ENCODE measurements at places on chromosomes 13 and 19. TPM values are rescaled to one million over a fixed set of nuclear protein-coding genes. Genes with fewer than 3 reads are reported as not detected.
A peak's percentile ranks its signal among the peaks of the same experiment; 100 is the strongest.

DNA sequence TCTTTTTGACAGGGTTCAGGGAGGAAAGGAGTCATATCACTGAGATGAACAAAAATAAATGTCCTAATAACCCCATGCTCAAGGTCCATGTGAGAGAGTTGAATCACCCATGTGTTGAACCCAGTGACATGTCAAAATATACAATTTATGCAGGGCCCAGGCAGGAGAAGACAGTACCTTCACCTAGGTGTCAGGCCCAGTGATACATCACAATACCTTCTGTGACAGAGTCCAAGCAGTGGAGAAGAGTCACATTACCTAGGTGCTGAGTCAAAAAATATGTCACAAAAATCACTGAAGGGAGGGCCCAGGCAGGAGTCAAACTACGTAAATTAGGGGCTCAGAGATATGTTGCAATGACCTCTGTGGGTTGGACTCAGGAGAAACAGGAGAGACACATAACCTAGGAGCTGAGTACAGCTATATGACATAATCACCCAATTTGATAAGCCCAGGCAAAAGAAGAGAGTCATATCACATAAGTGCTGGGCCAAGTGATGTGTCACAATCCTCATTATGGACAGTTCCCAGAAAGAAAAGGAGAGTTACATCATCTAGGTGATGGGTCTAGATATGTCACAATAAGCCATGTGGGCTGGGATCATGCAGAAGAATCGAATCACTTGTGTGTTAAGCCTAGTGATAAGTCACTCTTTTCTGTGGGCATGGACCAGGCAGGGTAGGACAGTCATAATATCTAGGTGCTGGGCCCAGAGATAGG is 13.8 kb upstream of the ZNF724 start:
- H3K36me3 ChIP-seq, result peaks cover 13% of the 10 kb centered on the region
- H3K27me3 ChIP-seq, result no peaks in the 10 kb centered on the region
- H3K4me1 ChIP-seq, result no peaks in the 10 kb centered on the region

DNA sequence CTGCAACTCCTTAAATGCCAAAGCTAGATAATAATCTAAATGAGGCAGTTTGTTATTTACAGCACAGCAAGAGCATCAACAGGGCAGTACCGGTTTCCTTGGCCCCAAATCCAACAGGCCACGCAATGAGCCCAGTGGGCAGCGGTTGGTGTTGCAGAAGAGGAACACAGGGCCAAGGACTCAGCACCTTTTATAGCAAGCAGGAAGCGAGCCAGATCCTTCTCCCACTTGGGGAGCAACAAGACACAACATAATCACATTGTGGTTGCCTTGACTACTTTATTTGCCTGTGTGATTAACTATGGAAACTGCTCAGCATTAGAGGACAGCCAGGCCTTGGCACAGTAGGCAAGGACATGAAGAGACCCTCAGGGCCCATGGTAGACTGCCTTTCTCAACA is 67.1 kb upstream of the HTR2A start:
- no peak overlapping the region for H3K4me3 ChIP-seq
- no peaks in the 10 kb centered on the region for H3K36me3 ChIP-seq
- H3K27ac ChIP-seq, result no peak overlapping the region
- H3K27me3 ChIP-seq, result no peaks in the 10 kb centered on the region
- DNase-seq, result no peak
- H3K4me1 ChIP-seq, result no peaks in the 10 kb centered on the region

DNA sequence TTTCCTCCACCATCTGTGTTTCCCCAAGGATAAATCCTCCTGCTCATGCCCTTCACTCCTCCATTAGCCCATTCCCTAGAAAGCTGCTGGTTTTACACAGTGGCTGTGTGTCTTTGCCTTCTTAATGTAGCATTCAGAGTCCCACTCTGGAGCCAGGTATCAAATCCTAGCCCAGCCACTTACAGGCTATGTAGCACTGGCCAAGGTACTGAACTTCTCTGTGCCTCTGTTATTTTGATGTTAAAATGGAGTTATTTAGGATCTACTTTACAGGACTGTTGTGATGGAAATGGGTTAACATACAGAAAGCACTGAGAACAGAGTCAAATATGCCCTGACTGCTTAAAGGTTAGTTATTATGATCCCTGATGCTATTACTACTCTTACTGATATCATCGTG is 1.5 kb upstream of the ZSCAN4 start:
- H3K4me1 ChIP-seq, result no peaks in the 10 kb centered on the region
- H3K27ac ChIP-seq, result no peak overlapping the region
- no peak for DNase-seq
- H3K27me3 ChIP-seq, result no peaks in the 10 kb centered on the region
- H3K4me3 ChIP-seq, result no peak overlapping the region

- H3K27ac ChIP-seq, result peak overlapping the region; percentile 52
- no peaks in the 10 kb centered on the region for H3K36me3 ChIP-seq
- no peak overlapping the region for H3K4me3 ChIP-seq
- H3K27me3 ChIP-seq, result no peaks in the 10 kb centered on the region
- peaks cover 7% of the 10 kb centered on the region for H3K4me1 ChIP-seq
Observed at GRCh38 chr13:105627270-105627669, 908.2 kb downstream of the EFNB2 start.

GRCh38 chr13:44566601-44567000 is 9.5 kb downstream of the TSC22D1 start:
- no peaks in the 10 kb centered on the region for H3K4me1 ChIP-seq
- no peaks in the 10 kb centered on the region for H3K27me3 ChIP-seq
- DNase-seq, result no peak
- no peak overlapping the region for H3K27ac ChIP-seq

DNA sequence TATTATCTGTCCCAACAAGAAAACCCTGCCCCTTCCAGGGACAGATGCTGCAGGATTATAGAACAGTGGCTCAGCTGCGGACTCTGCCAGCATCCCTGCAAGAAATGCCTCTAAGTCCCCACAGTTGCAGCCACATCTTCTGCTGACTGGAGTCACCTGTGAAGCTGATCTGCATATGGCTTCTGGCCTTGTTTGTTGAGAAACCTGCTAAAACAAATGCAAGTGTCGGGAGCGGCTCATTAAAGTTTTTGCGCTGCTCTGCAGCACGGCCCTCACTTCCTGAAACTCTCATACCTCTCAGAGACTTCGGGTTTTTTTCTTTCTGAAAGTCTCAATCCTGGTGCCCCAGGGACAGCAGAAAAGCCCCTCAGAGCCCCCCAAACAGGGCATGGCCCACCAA is 725.0 kb downstream of the UQCRFS1 start:
- H3K27ac ChIP-seq, result no peak overlapping the region
- DNase-seq, result no peak
- H3K4me3 ChIP-seq, result no peak overlapping the region
- H3K27me3 ChIP-seq, result no peaks in the 10 kb centered on the region
- H3K4me1 ChIP-seq, result no peaks in the 10 kb centered on the region

DNA sequence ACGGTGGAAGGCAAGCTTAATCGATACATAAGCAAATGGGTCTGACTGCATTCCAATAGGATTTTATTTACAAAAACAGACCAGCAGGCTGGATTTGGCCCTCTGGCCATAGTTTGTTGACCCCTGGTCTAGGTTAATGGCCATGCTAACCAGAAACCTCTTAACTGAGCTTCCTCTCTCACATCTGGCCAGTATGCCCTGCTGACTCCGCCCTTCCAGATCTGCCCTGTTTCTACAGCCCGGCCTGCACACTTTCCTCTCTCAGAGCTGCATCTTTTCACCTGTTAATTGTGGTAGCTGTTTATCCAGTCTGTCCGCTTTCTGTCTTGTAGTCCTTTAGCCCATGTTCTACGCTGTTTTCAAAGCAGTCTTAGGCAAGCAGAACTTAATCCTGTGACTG is 25.6 kb downstream of the EDNRB start:
- no peaks in the 10 kb centered on the region for H3K4me1 ChIP-seq
- no peaks in the 10 kb centered on the region for H3K36me3 ChIP-seq
- no peaks in the 10 kb centered on the region for H3K27me3 ChIP-seq

- no peak for DNase-seq
- H3K36me3 ChIP-seq, result no peaks in the 10 kb centered on the region
- no peak overlapping the region for H3K4me3 ChIP-seq
- H3K27ac ChIP-seq, result no peak overlapping the region
- no peaks in the 10 kb centered on the region for H3K4me1 ChIP-seq
Observed at GRCh38 chr13:45626731-45627374, 11.3 kb upstream of the ERICH6B start.

GRCh38 chr19:55678121-55678671 is 3.2 kb downstream of the EPN1 start:
- no peak overlapping the region for H3K27ac ChIP-seq
- H3K27me3 ChIP-seq, result no peaks in the 10 kb centered on the region
- H3K4me3 ChIP-seq, result no peak overlapping the region
- peaks cover 34% of the 10 kb centered on the region for H3K4me1 ChIP-seq
- DNase-seq, result no peak

GRCh38 chr19:12785431-12786031 is 5.8 kb upstream of the JUNB start:
- peak; percentile 9 for DNase-seq
- H3K27ac ChIP-seq, result peak overlapping the region; percentile 96
- no peaks in the 10 kb centered on the region for H3K27me3 ChIP-seq
- no peak overlapping the region for H3K4me3 ChIP-seq
- peaks cover 72% of the 10 kb centered on the region for H3K4me1 ChIP-seq

DNA sequence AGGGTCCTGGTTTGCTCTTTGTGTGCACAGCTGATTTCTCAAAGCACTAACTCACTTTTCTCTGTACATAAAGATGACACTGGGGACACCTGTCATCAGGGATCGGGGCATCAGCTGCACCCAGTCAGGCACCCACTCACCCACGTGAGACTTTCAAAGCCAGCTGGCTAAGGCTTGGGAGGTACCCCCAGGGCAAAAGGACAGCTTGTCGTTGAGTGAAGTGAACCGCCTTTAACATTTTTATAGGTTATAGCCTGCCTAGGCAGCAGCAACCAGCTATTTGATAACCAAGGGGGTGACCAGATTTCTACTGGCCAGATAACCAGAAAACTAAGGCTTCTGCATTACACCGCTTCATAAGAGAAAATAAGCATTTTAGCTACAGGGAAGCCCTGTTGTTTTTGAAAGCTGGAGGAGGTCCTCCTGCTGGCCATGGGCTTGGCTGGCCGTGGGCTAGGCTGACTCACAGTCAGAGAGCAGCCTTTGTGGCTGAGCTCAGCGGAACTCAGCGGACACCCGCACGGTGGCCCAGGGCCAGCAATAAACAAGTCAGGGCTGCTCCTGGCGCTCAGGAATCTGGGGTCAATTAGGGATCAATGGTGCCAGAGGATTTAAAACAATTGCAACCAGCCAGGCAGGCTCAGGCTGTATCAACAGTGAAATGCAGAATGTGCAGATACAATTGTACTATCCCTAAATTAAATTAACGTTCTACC is 57.1 kb downstream of the ALOX5AP start:
- peak overlapping the region; percentile 47 for H3K27ac ChIP-seq
- H3K36me3 ChIP-seq, result no peaks in the 10 kb centered on the region
- H3K27me3 ChIP-seq, result no peaks in the 10 kb centered on the region
- no peak overlapping the region for H3K4me3 ChIP-seq
- peaks cover 30% of the 10 kb centered on the region for H3K4me1 ChIP-seq

GRCh38 chr13:66139701-66140100 is 1090.4 kb downstream of the PCDH9 start:
- no peaks in the 10 kb centered on the region for H3K27me3 ChIP-seq
- H3K27ac ChIP-seq, result no peak overlapping the region
- no peaks in the 10 kb centered on the region for H3K4me1 ChIP-seq
- no peak overlapping the region for H3K4me3 ChIP-seq

- H3K27ac ChIP-seq, result no peak overlapping the region
- no peaks in the 10 kb centered on the region for H3K4me1 ChIP-seq
- H3K4me3 ChIP-seq, result no peak overlapping the region
Observed at GRCh38 chr19:6519289-6519688, 11.5 kb upstream of the TNFSF9 start.

DNA sequence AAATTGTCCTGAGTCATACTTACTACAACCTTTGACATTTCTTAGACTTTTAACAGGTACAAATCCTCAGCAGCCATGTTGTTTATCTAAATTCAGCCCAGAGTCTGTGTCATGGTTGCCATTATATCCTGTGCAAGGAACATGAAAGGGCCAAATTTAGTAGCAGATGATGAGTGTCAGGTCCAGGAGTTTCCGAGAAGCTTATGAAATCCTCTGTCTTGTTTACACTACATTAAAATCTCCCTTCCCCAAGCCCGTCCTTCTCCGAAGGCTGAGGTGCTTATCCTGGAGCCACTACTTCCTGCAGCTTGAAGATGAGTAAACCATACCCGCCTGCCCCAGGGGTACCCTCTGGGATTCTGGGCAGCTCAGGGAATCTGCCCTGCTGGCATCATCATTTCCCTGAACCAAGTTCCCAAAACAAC is 102.6 kb upstream of the SERP2 start:
- no peak for DNase-seq
- H3K27ac ChIP-seq, result peak overlapping the region; percentile 55
- H3K4me3 ChIP-seq, result no peak overlapping the region
- H3K36me3 ChIP-seq, result no peaks in the 10 kb centered on the region
- H3K27me3 ChIP-seq, result no peaks in the 10 kb centered on the region
- H3K4me1 ChIP-seq, result peaks cover 40% of the 10 kb centered on the region

- H3K36me3 ChIP-seq, result no peaks in the 10 kb centered on the region
- H3K4me1 ChIP-seq, result peaks cover 12% of the 10 kb centered on the region
- H3K27me3 ChIP-seq, result no peaks in the 10 kb centered on the region
- DNase-seq, result no peak
- H3K27ac ChIP-seq, result peak overlapping the region; percentile 37
Observed at GRCh38 chr13:44305917-44306370, 67.7 kb upstream of the SERP2 start.

GRCh38 chr19:2385053-2385721 is 25.1 kb downstream of the TMPRSS9 start:
- no peaks in the 10 kb centered on the region for H3K27me3 ChIP-seq
- H3K4me3 ChIP-seq, result no peak overlapping the region
- H3K4me1 ChIP-seq, result no peaks in the 10 kb centered on the region

- peak overlapping the region; percentile 45 for H3K27ac ChIP-seq
- peaks cover 7% of the 10 kb centered on the region for H3K4me1 ChIP-seq
- no peaks in the 10 kb centered on the region for H3K27me3 ChIP-seq
Observed at GRCh38 chr19:5893907-5894703, 9.5 kb downstream of the NDUFA11 start.

GRCh38 chr19:13231663-13232062 is 81.5 kb downstream of the IER2 start:
- no peak overlapping the region for H3K4me3 ChIP-seq
- no peaks in the 10 kb centered on the region for H3K36me3 ChIP-seq
- no peak overlapping the region for H3K27ac ChIP-seq

DNA sequence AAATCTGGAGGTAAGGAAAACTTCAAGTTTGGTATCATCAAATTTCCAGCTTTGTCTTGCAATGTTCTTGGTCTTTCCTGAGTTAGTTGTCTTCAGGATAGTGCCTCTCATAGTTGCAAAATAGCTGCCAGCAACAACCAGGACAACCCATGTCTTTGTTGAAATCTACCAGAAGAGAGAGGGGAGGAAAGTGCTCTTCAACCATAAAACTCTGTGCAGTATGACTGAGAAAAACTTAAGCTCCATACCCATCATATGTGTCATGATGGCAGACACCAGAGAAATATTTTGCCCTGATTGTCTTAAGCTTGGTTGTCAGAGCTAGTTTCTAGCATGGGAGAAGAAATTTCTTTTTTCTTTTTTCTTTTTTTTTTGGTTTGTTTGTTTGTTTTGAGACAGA is 103.3 kb downstream of the SPRY2 start:
- H3K27me3 ChIP-seq, result no peaks in the 10 kb centered on the region
- peaks cover 21% of the 10 kb centered on the region for H3K4me1 ChIP-seq
- no peak overlapping the region for H3K27ac ChIP-seq
- no peaks in the 10 kb centered on the region for H3K36me3 ChIP-seq

GRCh38 chr13:98143601-98144026 is 720 bp downstream of the FARP1 start:
- peak overlapping the region; percentile 22 for H3K4me3 ChIP-seq
- H3K27ac ChIP-seq, result peak overlapping the region; percentile 52
- peaks cover 25% of the 10 kb centered on the region for H3K4me1 ChIP-seq
- H3K27me3 ChIP-seq, result no peaks in the 10 kb centered on the region
- no peaks in the 10 kb centered on the region for H3K36me3 ChIP-seq
- peak; percentile 42 for DNase-seq

The UPK1A gene
- not detected for total RNA-seq

The LYPD3 gene
- total RNA-seq, result not detected

The DIRAS1 gene
- total RNA-seq, result 0.50 TPM

The ZNF888 gene
- 8.3 TPM for total RNA-seq

The DACT3 gene
- total RNA-seq, result 2.4 TPM

The MAB21L1 gene
- 2.8 TPM for total RNA-seq

The DNAAF3 gene
- 5.1 TPM for total RNA-seq
